ENCODE measurements at places on chromosomes 12 and 14.

GRCh38 chr14:72657214-72657921, 236.5 kb downstream of the DPF3 start:
- no peak for DNase-seq

DNA sequence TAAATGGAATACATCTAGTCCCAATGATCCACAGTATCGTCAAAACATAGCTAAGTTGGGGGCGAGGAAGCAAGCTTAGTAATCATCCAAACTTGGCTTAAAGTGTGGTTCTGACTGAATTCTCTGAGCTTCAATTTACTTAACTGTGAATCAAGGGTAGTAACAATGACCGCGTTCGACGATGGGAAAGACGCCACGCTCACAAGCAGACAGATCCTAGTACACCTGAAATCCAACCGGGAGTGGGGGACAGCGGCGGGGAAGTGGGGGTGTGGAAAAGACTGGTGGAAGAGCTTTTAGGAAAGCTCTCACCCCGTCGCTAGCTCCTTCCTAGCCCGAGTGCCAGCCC, 433 bp downstream of the COX16 start:
- no peak for DNase-seq

DNA sequence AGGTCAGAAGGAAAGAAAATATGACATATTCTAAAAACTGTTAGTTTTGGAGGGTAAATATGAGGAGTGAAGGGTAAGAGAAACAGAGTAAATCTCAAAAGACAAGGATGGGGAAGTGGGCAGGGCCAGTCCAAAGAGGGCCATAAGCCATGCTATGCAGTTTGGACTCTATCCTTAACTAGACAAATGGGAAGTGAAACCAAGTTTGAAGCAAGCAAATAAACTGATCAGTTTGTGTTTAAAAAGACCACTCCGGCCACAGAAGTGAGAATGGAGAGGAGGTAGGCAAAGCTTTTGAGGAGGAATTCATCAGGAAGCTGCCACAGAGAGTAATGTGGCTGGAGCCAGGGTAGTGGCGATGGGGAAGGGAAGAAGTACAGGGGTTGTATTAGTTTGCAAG, 37.5 kb upstream of the DAAM1 start:
- DNase-seq, result no peak

- no peak for DNase-seq
These were observed 75.3 kb upstream of the MGAT4C start for GRCh38 chr12:86331457-86331856.

DNA sequence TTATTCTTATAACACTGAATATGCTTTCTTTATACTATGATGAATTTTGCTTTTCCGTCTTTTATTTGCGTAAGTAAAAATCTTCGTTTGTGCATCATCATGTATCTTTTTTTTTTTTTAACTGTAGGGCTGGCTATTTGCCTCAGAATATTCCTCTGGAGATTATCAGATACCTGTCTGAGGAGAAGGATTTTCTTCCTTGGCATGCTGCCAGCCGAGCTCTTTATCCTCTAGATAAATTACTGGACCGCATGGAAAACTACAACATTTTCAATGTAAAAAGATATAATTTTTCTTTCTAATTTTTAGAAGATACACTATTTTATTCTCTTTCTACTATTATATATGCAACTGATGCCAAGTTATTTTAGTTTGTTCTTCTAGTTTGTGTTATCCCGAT, 346.6 kb downstream of the TRHDE start:
- DNase-seq, result no peak

GRCh38 chr14:84085493-84085892, 1444.5 kb upstream of the FLRT2 start:
- no peak for DNase-seq

- DNase-seq, result no peak
These were observed 1.3 kb upstream of the RASSF3 start for GRCh38 chr12:64608901-64609535.

DNA sequence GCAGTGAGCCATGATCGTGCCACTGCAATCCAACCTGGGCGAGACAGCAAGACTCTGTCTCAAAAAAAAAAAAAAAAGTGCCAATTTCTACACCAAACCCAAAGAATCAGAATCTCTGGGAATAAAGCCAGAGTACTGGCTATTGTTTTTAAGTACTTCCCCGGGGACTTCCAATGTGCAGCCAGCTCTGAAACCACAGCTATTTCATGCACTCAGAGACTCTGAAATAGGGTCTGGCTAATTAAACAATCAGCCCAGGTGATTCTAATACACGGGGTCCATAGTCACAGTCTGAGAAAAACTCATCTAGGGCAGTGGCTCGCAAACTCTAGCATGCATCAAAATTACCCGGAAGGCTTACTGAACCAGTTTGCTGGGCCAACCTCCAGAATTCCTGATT, 56.3 kb downstream of the SIX6 start:
- no peak for DNase-seq

- DNase-seq, result no peak
These were observed 199.5 kb downstream of the NUAK1 start for GRCh38 chr12:105939181-105939721.

DNA sequence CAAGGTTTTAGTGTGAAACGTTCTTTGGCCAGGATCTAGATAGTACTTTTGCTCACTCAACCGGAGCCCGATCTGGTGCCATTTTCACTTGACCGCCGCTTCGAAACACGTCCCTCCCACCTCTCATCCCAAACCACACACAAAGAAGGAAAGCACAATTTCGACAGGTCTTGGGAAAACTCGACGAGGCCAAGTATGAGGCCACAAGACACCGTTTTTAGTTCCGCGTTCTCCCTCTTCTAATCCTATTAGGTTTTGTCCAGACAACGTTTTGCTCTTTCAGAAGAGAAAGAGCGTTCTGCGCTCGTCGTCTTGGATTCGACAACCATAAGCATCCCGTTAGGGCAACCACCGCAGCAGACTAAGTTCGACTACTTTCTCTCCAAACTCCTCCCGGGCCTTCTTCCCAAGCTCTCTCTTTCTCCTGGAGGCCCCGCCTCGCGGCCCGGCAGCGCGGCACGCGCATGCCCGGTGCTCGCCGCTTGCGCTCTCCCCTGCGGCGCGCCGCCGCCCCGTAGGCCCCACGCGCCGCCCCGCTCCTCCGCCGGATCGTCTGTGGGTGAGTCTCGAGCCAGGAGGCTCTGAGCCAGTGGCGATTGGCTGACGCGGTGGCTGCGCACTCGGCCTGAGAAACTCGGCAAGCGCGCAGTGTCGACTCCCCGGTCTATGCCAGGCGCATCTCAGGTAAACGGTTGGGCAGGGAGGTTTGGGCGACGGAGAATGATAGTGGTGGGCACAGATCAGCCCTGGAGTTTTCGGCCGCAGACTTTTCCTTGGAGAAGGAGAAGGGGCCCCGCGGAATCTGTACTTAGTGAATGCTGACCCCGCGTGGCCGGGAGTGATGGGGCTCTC, at the start of gene MIPOL1:
TSS of gene MIPOL1 (plus strand) at position 517 of the 852 bp plus-strand sequence. CDS start 49,952 bp downstream, outside the sequence.
- DNase-seq, result peak; percentile 53

DNA sequence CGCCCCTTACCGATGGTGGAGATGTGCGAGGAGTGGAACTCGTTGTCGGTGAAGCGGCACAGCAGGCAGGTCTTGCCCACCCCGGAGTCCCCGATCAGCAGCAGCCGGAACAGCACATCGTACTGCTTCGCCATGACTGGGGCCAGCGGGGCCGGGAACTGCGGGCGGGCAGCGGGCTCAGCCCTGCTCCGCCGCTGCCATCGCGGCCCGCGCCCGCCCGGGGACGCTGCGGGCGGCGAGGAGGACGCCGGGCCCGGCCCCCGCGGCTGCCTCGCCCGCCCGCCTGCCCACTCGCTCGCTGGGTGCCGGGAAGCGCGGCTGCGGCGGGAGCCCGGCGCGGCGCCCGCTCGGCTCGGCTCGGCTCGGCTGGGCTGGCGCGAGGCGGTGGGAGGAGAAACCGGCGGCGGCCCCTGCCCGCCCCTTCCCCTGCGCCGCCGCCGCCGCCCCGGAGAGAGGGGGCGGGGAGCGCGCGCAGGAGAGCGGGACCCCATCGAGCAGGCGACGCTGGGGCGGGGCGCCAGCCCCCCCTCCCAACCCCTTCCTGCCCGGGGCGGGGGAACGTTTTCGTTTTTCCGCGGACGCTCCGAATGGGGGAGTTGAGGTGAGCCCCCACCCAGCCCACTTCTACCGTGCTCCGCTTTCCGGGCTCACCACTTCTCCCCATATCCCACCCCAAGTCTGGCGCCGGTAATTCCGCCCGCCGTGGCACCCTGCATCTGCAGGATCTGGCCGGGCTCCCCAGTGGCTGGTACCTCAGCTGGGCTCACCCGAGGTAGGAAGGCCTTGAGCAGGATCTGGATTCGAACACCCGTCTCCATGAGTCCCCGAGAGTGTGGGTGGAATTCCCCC, at the start of gene RAB15:
TSS of gene RAB15 (minus strand) at position 394 of the 849 bp plus-strand sequence. CDS start at position 134, 260 bp downstream.
- DNase-seq, result peak; percentile 54

DNA sequence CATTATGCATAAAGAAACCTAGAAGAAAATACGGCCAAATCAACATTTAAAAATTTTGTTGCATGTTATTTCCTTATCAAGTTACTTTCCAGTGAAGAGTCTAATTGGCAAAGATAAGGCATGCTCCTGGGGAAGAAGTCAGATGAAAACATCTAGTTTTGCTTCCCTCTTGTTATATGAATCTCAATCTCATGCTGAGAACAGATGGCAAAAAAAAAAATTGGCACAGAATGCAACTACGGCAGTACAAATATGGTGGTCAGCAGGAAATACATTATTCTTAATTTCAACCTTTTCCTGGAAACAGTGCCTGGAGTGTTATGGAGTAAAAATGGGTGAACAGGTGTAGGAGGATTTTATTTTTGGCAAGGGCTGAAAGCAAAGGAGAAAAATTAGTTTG, 32.8 kb downstream of the HECTD4 start:
- DNase-seq, result no peak

DNA sequence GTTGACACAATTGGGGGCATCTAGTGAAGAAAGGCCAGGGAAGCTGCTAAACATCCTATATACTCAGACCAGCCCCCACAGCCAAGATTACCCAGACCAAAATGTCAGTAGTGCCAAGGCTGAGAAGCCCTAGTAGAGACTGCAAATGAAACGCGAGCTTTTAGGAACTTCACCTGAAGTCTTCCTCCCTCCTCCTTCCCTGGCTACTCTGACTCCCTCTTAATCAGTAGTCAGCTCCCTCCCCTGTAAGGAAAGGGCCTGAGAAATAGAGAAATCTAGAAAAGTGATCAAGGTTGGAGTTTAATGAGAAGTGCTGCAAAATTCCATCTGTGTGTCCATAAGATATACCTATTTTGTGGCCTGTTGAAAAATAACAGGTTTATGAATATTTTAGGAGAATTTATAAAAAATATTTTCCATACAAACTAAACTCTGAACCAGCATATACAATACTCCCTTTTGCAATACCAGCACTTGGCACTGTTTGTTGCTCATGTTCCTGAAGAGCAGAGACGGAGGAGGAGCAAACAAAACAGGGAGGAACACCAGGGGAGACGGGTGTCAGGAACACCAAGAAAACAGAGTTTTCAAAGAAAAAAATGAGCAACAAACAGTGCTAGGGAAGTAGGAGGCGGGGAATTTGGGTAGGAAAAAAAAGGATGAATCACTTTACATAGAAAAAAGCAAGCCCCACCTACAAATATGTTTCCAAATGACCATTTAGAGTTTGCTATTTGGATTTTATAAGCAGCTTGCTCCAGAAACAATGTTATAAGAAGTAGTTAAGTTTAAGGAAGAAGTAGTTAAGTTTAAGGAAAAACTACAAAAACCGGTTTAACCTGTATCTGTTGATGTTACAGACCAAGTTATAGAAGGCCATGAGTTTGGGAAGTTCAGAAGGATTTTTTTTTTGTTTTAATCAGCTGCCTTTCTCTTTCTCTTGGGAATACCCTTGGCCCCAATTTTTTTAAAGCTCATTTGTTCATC, 282.1 kb upstream of the GRIP1 start:
- no peak for DNase-seq

- no peak for DNase-seq
These were observed 256.9 kb downstream of the SYT1 start for GRCh38 chr12:79121486-79121885.

DNA sequence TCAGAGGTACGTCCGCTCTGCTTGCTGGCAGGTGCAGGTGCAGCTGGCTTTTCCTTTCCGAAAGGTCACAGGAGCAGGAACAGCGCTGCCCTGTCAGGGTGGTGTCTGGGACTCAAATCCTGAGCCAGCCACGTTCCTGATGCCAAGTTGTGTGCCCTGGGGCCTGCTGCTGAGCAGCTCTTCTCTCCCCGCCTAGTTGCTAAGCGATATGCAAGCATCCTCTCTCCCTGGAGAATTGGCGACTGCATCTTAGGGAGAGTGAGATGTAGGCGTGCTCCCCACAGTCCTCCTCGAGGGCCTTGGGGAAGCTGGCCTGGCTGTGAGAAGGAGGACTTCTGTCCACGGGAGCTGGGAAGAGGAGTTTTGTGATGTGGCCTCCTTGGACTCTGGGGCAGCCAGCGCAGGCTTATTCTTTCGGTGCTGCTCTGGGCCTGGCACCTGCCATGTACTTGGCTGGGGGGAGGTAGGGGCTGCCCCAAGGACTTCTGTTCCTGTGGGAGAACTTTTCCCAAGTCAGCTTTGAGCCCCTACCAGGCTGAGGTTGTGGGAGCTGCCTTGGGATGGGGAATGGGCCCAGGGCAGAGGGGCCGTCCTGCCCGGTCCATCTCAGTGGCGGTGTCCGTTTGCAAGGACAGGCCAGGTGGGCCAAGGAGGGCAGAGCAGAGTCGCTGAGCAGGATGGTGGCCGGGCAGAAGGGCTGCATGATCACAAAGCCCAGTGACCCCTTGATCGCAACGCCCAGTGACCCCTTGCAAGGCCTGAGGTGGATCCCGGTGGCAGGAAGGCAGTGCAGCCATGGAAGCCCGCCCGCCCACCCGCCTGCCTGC, 183.5 kb downstream of the ADGRD1 start:
- DNase-seq, result no peak

- no peak for DNase-seq
These were observed 627.4 kb downstream of the DIO2 start for GRCh38 chr14:79583738-79584408.

- DNase-seq, result no peak
These were observed 407.8 kb downstream of the ATP23 start for GRCh38 chr12:58349161-58349560.

DNA sequence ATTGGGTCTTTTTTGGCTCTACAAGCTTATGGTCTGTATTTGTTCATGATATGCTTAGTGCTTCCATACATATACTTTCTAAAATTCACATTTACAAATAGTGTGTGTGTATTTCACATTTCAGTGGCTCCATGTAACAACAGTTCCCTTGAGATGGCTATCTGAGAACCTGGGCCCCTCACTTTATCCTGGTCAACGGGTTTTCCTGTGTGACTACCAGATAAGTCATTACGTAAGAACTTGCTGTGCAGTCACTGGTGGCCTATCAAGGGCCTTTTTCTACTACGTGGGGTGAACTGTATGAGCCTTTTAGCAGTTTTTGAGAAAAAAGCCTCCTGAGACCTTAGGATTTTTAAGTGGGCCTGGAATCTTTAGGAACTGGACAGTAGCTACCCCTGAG, 454.1 kb downstream of the PCNX1 start:
- no peak for DNase-seq
